HT1080 (cell line): ENCODE measurements at places on chromosomes 2 and 18. TPM values are rescaled to one million over a fixed set of nuclear protein-coding genes. Genes with fewer than 3 reads are reported as not detected.
A peak's percentile ranks its signal among the peaks of the same experiment; 100 is the strongest.

DNA sequence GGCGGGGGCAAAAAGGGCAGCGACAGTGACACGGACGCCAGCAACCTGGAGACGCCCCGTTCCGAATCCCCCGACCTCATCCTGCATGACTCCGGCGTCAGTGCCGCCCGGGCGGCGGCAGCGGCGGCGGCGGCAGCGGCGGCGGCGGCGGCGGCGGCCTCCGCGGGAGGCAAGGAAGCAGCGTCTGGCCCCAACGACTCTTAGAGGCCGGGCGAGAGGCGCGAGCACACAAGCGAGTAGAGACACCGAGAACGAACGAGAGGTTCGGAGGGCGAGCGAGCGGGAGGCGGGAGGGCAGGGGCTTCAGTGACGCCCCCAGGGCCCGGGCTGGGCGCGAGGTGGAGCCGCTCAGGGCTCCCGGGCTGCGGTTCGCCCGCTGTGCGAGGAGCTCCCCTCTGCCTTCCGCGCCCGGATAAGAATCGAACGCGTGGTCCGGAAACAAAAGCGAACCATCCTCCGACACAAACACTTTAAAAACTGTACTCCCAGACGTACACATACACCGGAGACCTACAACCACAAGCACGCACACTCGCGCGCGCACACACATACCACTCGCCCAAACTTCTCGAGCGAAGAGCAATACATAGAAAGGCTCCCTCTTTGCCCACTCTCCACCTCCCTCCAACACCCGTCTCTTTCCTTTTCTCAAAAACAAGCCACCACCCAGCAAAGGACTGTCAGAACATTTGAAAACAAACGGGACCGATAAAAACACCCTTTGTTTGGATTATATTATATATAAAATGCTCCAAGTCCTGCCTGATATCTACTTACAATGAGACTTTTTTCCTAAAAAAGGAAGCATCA is 2.8 kb downstream of the SP9 start:
- DNase-seq: no peak

GRCh38 chr2:9655441-9656269 is 24.9 kb upstream of the YWHAQ start:
- peak; percentile 98 for DNase-seq

GRCh38 chr2:119929537-119929936 is 83.3 kb upstream of the EPB41L5 start:
- no peak for DNase-seq

GRCh38 chr2:175792199-175792598 is 209.9 kb downstream of the LNPK start:
- no peak for DNase-seq

- peak; percentile 66 for DNase-seq
Measured at GRCh38 chr2:37500031-37500430, 155.6 kb downstream of the QPCT start.

DNA sequence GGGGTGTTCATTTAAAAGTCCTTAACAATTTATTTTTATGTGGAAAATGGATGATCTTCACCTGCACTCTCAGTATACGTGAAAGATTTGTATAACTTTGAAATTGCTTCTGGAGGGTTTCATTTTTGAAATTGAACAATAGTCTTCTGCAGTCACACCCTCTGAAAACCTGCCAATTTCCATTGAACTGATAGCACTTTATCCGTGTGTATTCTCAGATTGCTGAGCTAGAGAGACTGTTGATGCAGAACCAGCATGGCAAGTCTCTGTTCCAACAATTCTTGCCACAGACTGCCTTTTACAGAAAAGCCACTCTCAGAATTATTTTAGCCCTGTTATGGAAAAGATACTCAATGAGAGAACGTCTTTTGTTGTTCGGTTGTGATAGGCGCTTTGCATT is 6.6 kb upstream of the GULP1 start:
- no peak for DNase-seq

GRCh38 chr2:67243919-67244318 is 153.2 kb upstream of the ETAA1 start:
- no peak for DNase-seq

DNA sequence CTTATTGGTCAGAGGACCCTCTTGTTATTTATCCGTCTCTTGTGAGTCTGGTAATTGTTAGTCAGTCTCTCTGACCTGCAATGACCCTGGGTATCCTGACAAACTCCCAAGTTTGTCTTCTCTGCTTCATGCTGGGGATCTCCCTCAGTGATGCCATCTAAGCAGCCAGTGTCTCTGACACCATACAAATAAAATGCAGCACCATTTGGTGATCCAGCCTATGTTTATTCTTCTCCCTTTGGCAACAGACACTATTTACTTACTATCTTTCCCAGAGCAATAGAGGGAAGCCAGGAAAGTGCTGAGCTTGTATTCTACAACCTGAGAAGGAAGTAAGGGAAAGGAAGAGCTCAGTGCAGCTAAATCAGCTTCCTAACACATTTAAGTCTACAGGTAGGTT is 15.9 kb downstream of the SERPINE2 start:
- peak; percentile 28 for DNase-seq

DNA sequence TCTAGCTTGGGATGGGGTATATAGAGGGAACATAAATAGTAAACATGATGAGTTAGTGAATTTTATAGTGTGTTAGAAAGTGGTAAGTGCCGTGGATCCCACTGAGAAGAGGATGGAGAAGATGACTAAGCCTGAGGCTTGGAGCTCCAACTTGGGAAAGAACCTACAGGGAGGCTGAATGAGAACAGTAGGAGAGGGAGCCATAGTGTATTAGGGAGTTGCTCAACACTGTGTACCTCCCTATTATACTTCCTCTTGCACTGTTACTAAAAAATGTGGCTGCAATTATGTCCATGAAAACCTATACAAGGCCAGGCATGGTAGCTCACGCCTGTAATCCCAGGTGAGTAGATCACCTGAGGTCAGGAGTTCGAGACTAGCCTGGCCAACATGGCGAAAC is 2.9 kb upstream of the SLC19A3 start:
- no peak for DNase-seq

GRCh38 chr2:180056367-180057118 is 49.4 kb upstream of the CWC22 start:
- DNase-seq: no peak

- peak; percentile 60 for DNase-seq
Measured at GRCh38 chr2:44955593-44956392, 14.3 kb downstream of the SIX3 start.

DNA sequence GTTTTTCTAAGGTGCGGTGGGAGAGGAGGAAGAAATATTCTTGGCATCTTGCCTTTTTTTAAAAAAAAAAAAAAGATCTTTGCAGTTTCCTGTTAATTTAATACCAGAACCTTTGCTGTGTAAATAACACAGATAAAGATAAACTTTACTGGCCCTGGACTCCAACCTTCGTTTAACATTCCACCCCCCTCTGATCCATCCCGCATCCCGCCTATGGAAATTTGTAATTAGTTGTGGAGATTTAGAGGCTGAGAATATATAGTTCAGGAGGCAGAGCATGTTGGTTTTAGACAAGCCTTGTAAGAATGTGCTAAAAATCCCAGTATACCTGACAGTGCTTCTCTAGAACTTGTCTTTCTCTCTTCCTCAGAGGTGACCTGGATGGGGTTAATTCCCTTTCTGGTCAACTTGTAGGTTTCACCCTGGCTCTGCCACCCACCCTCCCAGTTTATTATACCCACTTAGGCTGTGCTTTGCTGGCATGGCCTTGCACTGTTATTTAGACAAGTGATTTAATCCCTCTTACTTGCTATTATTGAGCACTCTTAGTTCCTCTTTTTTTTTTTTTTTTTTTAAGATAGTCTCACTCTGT is 2.9 kb upstream of the C2orf72 start:
- no peak for DNase-seq

Gene SMC6
- 18.0 and 19.6 TPM in 2 replicates for total RNA-seq

Gene SLC5A7
- total RNA-seq: not detected in 2 replicates

Gene SULT1C4
- not detected in 2 replicates for total RNA-seq
